NCI-H524 treated with DMSO at 0.1 percent for 48 hours (cell line): ENCODE measurements at places on chromosomes 11 and 22.

DNA sequence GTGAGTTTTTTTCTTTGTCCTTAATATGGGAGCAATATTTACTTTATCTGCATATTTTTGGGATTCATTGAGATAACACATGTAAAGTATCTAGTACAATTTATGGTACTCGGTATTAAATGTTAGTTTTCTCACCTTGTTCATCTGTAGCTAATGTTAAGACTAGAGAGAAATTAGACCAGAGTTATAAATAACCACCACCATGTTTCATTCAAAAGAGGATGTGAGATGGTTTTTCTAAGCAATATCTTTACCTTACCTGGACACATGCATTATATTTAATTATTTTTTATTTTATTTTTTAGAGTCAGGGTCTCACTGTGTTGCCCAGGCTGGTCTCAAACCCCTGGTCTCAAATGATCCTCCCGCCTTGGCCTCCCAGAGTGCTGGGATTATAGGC is 18.4 kb downstream of the ARHGAP42 start:
- DNase-seq: no peak

DNA sequence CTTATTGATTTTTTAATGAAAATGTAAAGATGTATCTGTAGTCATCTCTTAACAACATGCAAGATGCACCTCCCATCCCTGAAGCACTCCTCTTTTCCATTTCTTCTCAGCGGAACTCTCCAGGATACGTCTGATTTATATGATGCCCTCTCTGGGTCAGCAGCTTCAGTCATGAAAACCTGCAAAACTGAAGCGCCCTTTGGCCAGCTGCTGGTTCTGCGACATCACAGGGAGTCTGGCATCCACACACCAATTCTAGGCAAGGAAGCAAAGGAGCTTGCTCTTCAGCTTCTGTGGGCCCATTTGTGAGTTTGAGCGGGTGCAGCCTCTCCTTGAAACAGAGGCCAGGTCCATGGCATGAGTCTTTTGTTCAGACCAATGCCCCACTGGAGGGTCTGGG is 1253.3 kb downstream of the TBC1D22A start:
- DNase-seq: no peak

DNA sequence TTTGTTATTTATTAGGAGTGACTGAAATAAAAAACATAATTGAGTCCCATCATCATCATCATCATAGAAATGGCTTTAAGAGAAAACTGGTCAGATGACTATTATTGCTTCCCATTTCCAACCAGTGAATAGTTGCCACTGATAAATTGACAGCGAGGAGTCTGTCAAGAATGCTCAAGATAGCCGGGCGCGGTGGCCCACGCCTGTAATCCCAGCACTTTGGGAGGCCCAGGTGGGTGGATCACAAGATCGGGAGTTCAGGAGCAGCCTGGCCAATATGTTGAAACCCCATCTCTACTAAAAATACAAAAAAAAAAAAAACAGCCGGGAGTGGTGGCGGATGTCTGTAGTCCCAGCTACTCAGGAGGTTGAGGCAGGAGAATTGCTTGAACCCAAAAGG is 1.9 kb downstream of the WBP2NL start:
- DNase-seq: no peak

GRCh38 chr11:88520391-88520790 is 182.9 kb upstream of the CTSC start:
- DNase-seq: no peak

DNA sequence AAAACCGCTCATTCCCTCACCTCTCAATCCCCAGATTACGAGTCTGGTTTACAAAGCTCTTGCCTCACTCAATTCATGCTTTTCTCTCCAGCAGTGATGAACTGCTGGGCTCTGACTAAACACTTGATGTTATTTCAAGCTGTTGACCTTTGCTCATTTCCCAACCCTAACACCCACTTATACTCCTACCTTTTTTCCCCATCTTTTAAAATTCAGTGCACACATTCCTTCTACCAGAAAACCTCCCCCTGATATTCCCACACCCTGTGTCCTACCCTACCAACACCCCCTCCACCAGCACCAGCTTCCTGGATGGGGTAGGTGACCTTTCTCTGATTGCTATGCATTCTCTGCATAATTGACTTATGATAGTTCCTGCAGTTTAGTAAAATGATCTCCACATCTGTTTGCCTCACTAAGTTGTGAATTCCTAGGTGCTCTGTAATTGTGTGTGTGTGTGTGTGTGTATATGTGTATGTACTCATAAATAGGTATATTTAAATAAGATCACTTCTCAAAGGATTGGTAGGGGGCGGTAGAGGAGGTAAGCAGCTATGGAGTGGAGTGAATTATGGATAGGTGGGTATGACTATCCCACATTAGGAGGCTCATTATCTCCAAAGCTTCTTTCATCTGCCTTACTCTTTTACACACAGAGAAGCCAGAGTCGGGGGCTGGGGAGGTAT is 842 bp downstream of the HEPACAM start:
- DNase-seq: no peak

- no peak for DNase-seq
Measured at GRCh38 chr11:17974246-17974645, 38.6 kb downstream of the SERGEF start.

DNA sequence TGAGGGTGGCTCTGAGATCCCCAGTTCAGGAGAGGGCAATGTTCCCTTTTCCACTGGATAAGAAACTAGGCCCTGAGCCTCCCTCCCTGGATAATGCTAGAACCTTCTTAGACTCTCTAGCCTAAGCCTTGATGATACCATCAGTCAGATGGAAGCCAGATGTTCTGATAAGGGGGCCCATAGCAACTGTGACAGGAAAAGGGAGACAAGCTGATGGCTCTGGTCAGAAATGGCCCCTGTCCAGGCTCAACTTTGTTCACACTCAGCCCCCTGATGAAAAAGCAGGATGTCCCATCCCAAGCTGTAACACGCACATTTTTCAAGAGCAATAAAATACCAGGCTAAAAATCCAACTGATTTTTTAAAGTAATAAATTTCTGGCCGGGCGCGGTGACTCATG is 7.2 kb upstream of the OAF start:
- no peak for DNase-seq
